ENCODE measurements at places on chromosomes 6 and 20. TPM values are rescaled to one million over a fixed set of nuclear protein-coding genes. Genes with fewer than 3 reads are reported as not detected.

- H3K36me3 ChIP-seq, result no peaks in the 10 kb centered on the region
- peak; percentile 36 for DNase-seq
- H3K4me3 ChIP-seq, result no peak overlapping the region
- H3K4me1 ChIP-seq, result peaks cover 26% of the 10 kb centered on the region
- no peaks in the 10 kb centered on the region for H3K27me3 ChIP-seq
- no peak overlapping the region for H3K27ac ChIP-seq
These were observed 38.2 kb downstream of the KIAA1755 start for GRCh38 chr20:38222231-38222922.

GRCh38 chr20:58839474-58839874 lies 11.2 kb downstream of the GNAS-AS1 start:
- H3K27me3 ChIP-seq, result peaks cover 12% of the 10 kb centered on the region
- no peaks in the 10 kb centered on the region for H3K4me1 ChIP-seq
- DNase-seq, result peak; percentile 7
- no peak overlapping the region for H3K4me3 ChIP-seq

DNA sequence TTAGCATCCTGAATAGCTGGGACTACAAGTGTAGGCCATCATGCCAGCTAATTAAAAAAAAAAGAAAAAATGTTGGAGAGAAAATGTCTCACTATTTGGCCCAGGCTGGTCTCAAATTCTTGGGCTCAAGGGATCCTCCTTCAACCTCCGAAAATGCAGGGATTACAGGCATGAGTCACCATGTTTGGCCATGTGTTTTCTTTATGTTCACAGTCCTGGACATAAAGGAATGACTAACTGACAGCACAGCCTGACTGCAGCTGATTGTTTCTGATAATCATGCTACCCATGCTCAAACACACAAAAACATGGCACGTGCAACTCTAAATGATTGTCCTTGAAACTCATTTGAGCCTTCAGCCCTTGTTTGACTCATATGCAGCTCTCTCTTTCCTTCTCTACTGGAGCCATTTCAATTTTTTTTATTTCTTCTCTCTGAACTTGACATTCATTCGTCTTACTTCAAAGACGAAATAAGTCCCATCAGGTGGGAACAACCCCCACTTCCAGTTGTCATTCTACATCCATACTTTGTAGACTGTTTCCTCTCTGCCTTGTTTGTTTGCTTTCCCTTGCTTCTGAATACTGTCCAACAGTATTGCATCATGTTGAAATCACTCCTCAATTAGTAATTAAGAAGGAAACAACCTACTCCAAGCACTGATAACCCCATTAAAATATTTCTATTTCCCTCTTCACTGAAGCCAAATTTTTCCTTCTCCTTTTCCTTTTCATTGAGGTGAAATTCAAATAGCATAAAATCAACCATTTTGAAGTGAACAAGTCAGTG lies 413.0 kb downstream of the BMP2 start:
- no peak for DNase-seq
- no peak overlapping the region for H3K4me3 ChIP-seq
- no peaks in the 10 kb centered on the region for H3K36me3 ChIP-seq
- H3K27me3 ChIP-seq, result no peaks in the 10 kb centered on the region
- no peaks in the 10 kb centered on the region for H3K4me1 ChIP-seq

DNA sequence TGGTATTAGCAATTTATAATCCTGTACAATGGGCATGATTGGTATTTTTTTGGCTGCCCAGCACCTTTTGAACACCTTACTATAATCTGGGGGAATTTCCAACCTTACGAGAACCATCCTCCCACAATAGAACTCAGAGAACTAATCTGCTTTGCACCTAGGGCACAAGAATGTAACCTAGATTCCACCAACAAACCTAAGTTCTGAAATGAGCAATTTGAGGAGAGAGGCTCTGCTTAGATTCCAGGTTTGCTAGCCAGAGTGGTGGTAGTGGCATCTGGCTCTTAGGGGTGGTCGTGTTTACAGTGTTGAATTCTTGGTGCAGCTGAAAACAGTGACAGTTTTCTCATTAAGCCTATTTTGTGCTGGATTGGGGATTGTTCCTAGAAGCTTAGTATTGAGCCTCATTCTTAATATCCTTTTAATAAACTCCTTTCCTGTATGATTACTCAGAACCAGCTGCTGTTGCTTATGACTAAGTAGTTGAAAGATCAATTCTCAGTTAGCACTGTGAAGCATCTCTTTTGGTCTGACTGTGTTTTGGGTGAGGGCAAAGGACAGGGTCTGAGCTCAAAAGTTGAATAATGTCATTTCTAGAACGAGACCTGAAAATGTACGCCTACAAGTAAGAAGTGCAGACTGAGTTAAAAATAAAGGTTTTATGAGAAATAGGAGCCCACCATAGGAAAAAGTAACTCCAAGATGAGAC lies 385.6 kb downstream of the CDKAL1 start:
- H3K4me1 ChIP-seq, result peaks cover 7% of the 10 kb centered on the region
- DNase-seq, result no peak
- H3K27ac ChIP-seq, result no peak overlapping the region

Gene FILIP1
- 0.05 TPM for total RNA-seq

Gene GSTA3
- total RNA-seq, result not detected

Gene RAET1L
- 1.5 TPM for total RNA-seq

Gene CDC40
- total RNA-seq, result 26.2 TPM
